Activated CD4-positive, alpha-beta T cell treated with anti-CD3 and anti-CD28 coated beads for 36 hours (primary cell): ENCODE measurements at places on chromosomes 7 and 10.

- DNase-seq, result no peak
Observed at GRCh38 chr7:145737617-145738016, 379.0 kb upstream of the CNTNAP2 start.

GRCh38 chr7:16063716-16064675 is 357.3 kb downstream of the CRPPA start:
- DNase-seq, result no peak

GRCh38 chr7:28748346-28748745 is 209.8 kb downstream of the TRIL start:
- no peak for DNase-seq

- no peak for DNase-seq
Observed at GRCh38 chr7:23000597-23001360, 13.2 kb downstream of the HYCC1 start.

- no peak for DNase-seq
Observed at GRCh38 chr10:115029452-115030375, 63.5 kb upstream of the ATRNL1 start.

GRCh38 chr7:67346876-67347275 is 350.2 kb downstream of the TYW1 start:
- no peak for DNase-seq

DNA sequence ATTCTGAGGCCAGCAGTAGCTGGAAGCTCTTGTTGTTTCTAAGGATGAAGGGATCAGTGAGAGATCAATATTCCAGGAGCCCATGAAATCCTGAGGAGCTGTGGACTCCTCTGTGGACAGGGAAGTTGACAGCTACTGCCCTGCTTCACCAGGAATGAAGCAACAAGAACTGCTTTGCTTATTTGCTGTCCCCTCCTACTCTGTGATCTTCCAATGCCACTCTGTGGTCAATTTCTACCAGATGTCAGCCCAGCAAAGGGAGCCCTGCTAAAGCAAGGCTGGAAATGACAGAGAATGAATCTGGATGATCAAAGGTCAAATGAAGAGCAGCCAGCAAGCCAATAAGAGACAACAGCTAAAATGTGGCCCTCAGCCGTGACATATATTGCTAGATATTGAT is 227.5 kb upstream of the CHRM2 start:
- no peak for DNase-seq

- no peak for DNase-seq
Observed at GRCh38 chr7:117281562-117281961, 41.3 kb downstream of the WNT2 start.

DNA sequence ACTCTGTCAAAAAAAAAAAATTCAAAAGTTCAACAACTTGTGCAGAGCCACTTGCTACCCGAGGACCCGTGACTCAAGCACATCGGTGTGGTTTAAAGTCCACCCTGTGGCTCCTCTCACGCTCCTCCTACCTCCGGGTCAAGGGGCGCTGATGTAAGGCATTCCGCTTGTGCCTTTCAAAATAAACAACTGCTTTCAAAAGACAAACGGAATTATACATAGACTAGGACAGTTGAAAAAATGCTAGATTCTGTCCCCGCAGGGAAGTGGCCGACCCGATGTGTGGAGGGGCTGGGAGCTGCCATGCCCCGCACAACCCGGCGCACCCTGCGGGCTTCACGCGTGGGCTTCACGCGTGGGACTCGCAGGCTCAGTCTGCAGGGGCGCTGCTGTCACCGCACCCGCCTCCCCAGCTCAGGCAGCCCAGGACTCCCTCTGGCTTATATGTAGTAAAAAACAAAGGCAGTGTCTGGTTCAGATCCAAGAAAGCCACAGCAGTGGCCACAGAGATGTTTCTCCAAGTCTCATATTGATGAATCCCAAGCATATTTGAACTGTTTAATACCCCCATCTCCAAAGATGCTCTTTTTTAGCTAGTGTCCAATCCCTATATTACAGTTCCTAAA is 239.7 kb upstream of the INHBA start:
- no peak for DNase-seq

GRCh38 chr7:55590517-55591281 is 18.4 kb upstream of the VOPP1 start:
- no peak for DNase-seq
